ENCODE measurements at places on chromosomes 6 and 20.

DNA sequence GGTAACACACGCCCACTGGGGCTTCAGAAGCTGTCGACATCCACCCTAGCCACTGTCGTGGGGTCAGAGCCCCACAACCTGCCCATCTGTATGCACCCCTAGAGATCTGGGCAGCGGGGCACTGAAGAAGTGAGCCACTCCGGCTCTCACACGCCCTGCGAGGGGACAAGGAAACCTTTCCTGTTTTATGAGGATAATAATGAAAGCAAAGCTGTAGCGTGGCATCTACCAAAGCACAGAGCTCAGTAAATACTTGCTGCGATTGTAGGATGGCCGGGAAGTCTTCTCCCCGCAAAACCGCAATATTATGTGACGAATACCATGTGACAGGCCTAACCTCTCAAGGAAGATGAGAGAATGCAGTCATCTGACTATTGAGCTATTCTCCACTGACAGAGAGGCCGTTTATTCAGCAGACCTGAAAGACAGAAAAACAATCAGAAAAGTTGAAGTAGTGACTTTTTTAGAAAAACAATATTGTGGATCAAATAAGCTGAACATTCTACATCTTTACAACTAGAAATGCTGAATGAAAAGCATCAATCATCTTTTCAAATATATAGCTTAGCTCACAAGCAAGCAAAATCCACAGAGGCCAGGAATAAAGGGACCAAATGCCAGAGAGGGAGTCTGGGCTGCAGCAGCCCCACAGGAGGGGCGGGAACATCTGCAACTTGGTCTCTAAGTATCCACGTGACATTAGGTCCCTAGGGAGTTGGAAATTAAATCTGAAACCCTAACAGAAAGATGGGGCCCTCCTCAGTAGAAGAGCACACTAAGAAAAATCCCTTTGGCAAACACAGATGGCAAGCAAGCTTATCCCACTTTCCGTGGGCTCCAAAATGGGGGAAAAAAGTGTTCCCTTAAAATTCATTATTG lies 207.8 kb downstream of the TTLL2 start:
- no peak for DNase-seq

DNA sequence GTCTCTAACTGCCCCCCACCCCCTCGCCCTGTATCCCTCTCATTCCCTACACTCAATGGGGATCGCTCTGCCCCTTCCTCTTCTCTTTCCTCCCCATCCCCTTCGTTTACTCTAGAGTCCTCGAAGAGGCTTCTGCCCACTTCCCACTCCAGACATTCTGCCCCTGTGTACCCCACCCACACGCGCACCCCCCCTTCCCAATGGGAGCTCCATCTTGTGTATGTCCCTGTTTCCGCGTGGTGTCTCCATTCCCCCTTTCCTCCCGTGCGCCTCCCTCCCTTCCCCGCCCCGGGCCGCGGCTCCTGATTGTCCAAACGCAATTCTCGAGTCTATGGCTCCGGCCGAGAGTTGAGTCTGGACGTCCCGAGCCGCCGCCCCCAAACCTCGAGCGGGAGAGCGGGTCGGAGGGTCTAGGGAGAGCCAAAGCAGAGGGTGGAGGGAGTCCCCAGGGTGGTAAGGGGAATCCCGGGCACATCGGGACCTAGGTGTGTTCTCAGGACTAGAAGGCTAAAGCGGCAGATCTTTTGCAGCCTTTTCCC lies 679 bp upstream of the RING1 start:
- DNase-seq = no peak

DNA sequence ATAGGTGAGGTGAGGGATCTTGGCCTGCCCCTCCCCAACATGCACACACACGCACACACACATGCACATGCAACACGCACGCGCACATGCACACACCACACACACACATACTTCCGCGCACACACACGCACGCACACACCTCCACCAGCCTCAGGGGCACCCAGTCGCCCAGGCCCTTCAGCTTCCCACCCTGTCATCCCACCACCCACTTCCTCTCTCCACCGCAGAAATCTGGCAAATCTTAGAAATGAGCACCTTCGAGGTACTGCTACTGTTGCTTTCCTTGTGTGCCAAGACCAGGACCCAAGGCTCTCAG lies 1.2 kb downstream of the SPDEF start:
- no peak for DNase-seq

DNA sequence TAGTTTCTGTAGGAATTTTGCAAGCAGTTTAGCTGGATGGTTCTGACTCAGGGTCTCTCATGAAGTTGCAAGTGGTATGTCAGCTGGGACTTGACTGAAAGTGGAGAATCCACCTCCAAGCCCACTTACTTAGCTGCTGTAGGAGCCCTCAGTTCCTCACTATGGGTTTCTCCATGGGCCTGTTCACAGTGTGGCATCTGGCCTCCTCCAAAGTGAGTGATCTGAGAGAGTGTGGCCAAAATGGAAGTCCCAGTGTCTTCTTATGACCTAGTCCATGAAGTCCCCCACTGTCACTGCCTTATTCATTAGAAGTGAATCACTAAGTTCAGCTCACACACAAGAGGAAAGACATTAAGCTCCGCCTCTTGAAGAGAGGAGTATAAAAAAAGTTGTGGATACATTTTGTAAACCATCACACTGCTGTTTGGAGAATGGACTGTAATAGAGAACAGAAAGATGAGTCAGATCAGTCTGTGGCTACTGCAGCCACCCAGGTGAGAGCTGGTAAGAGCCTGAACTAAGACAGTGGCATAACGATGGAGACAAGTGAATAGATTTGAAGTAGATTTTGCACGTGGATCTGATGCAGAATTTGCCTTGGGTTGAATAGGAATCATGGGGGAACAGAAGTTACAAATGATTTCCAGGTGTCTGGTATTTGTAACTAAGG lies 4.9 kb upstream of the NELFCD start:
- DNase-seq = no peak

- no peak for DNase-seq
These were observed 139.6 kb downstream of the SULF2 start for GRCh38 chr20:47645632-47646031.

DNA sequence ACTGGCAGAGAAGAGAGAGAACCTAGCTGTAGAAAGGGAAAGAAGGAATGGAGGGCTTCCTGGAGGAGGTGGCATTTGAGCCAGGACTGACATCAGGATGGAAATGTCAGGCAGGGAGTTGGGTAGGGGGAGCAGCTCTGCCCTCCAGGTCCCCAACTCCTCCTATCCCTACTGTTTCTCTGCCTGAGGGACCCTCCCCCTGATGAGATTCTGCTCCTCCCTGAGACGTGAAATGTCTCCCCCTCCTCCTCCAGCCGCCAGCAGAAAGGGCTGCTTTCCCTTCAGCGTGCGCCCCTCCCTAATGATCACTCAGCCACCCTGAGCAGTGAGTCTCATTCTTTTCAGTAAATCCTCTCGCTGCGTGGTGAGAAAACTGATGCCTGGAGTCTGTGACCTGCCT lies 40.6 kb downstream of the HLA-DPB1 start:
- peak; percentile 48 for DNase-seq
